T1000 (cell line): ENCODE measurements at places on chromosomes 13 and 19.

- no peak for DNase-seq
Observed at GRCh38 chr13:76620036-76620435, 266.2 kb downstream of the KCTD12 start.

DNA sequence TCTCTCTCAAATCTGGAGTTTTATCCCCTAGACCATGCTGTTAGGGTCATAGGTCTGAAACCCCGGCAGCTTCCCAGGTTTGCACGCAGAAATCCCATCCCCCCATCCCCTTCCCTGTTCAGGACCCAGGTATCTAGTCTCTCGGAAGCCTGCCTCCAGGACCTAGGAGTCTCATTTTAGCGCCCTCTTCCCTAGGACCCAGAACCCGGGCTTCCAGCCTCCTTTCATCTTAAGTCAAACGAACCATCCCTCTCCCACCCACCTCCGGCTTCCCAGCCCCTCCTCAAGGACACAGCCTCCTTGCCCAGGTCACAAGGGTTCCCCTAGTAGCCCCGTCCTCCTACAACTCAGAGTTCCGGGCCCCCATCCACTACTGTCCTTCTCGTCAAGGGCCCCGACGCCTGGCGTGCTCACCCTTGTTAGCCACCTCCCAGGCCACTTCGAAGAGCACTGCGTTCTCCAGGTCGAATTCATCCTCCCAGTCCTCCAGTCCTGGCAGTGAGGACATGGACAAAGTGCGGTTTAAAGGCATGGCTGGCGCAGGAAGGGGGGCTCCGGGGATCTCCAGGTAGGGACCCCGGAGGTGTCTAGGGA lies 431 bp downstream of the GYS1 start:
- DNase-seq = no peak

DNA sequence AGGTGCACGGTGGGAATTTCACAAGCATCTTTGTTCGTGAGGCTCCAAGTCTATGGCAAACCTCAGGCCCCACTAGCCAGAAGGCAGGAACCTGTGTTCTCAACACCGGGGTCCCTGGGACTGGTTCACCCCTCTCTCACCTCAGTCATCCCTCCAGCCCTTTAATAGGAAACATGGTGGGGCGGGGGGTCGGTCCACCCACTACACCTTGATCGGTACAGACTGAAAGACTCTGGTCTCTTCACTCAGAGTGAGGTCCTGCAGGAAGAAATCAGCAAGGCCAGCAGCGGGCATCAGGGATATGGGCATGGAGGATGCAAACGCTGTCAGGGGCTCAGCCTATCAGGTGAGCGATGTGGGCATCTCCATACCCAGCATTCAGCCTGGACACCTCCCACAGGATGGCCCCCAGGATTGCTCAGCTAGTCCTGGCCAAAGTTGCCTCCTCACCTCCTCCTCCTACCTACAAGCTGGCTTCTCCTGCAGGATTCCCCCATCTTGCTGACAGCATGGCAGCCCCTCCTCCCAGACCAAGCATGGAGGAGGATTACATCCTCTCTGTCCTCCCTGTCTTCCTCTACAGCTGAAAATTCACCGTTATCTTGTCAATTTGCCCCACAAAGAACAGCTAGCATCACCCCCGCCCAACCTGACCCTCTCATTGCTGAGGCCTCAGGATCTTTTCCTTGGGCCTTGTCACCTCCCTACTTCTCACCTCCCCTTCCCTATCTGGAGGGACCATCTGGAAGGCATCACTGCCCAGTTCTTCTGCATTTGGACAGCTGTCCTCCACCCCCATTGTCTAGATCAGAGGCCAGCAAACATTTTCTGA lies 37.3 kb upstream of the CD33 start:
- no peak for DNase-seq

DNA sequence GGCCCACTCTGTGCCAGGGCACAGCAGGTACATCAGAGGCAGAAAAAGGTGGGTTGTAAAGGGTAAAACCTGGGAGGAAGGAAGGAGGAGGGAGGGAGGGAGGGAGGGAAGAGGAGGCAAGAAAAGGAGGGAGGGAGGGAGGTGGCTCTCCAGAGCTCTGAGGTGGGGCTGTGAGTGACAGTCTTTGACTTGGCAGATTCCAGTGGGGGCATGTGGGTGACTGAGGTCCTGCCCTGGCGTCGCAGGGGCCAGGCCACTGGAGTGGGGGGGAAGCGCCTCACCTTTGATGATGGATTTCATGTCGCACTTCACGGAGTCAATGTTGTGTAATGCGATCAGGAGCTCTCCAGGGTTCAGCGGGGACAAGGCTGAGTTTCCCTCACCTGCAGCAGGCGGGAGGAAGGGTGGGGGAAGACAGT lies 6.0 kb upstream of the RSPH6A start:
- DNase-seq = no peak

DNA sequence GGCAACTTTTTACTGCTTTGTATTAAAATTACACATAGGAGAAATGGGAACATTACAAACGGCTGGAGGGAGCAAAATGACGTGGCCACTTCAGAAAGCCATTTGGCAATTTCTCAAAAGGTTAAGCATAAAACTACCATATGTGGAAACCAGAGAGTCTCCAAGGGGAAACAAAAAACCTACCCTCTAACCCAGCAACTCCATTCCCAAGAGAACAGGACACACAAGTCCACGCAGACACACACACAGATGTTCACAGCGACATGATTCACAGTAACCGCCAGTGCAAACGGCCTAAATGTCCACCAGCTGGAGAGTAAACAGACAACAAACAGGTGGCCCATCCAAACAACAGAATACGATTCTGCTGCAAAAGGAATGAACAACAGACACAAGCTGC lies 37.2 kb downstream of the STK24 start:
- no peak for DNase-seq
